ENCODE measurements at places on chromosomes 1 and 21. TPM values are rescaled to one million over a fixed set of nuclear protein-coding genes. Genes with fewer than 3 reads are reported as not detected.

SAMD13 gene
- 0.18 TPM for total RNA-seq

ARMH1 gene
- 0.71 TPM for total RNA-seq

RGS7 gene
- total RNA-seq: under 0.01 TPM

OR2L5 gene
- total RNA-seq: not detected

NT5C1A gene
- not detected for total RNA-seq

MAP10 gene
- 1.3 TPM for total RNA-seq

NLRP3 gene
- 0.09 TPM for total RNA-seq

PIGV gene
- total RNA-seq: 18.1 TPM

NR0B2 gene
- not detected for total RNA-seq

SNX7 gene
- 48.1 TPM for total RNA-seq

ACAP3 gene
- total RNA-seq: 19.2 TPM

CELSR2 gene
- total RNA-seq: 1.5 TPM

HAPLN2 gene
- total RNA-seq: not detected

AVPR1B gene
- total RNA-seq: not detected

SSR2 gene
- 610 TPM for total RNA-seq

SLC1A7 gene
- total RNA-seq: 1.00 TPM

APCS gene
- total RNA-seq: not detected

KIAA1614 gene
- total RNA-seq: 7.0 TPM

SPEN gene
- 10.4 TPM for total RNA-seq

RAB7B gene
- 6.4 TPM for total RNA-seq

ZSCAN20 gene
- total RNA-seq: 8.7 TPM

All from smooth muscle cell of bladder (primary cell).